Nephron progenitor cell (in vitro differentiated cells): ENCODE measurements at places on chromosomes 11 and 22.

- no peaks in the 10 kb centered on the region for H3K27me3 ChIP-seq
- no peak overlapping the region for H3K27ac ChIP-seq
- H3K4me3 ChIP-seq: no peak overlapping the region
- no peak for DNase-seq
- peaks cover 6% of the 10 kb centered on the region for H3K36me3 ChIP-seq
- H3K4me1 ChIP-seq: peaks cover 34% of the 10 kb centered on the region
Measured at GRCh38 chr11:116111546-116111945, 607.3 kb upstream of the CADM1 start.

- H3K4me1 ChIP-seq: peaks cover 3% of the 10 kb centered on the region
- peaks cover 5% of the 10 kb centered on the region for H3K36me3 ChIP-seq
- no peaks in the 10 kb centered on the region for H3K27me3 ChIP-seq
- H3K27ac ChIP-seq: no peak overlapping the region
- H3K4me3 ChIP-seq: no peak overlapping the region
Measured at GRCh38 chr11:4063348-4063747, 31.3 kb upstream of the RRM1 start.

DNA sequence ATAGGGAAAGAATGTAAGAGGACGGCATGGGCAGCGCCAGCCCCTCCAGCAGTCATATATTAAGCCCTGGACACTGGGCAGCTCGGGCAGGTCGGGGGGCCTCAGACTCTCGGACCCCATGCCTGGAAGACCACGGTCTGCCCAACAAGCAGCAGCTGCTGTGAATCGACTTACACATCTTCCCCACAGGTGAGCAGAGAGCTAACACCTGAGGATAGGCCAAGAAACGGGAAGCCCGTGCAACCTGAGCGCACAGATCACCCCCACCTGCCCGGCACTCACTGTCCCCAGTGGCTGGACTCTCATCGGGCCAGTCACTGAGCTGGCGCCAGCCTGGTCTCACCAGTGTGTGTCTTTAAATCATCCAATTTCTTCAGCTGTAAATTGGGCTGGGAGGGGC, 4.7 kb upstream of the TCF20 start:
- H3K27me3 ChIP-seq: peaks cover 52% of the 10 kb centered on the region
- no peak overlapping the region for H3K27ac ChIP-seq
- H3K4me3 ChIP-seq: no peak overlapping the region
- H3K36me3 ChIP-seq: no peaks in the 10 kb centered on the region
- no peak for DNase-seq

DNA sequence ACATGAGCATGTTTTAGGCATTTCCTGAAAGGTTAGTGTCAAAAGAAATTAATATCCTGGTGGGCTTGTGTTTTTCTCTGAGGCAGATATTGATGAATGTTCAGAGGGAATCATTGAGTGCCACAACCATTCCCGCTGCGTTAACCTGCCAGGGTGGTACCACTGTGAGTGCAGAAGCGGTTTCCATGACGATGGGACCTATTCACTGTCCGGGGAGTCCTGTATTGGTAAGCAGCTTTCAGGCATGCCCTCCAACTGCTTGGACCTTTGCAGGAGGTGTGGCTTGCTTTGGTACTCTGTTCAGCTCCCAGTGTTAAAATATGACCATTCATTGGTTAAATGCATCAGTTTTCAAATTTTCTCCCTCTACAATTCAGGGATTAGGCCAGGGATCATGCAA, 658.6 kb upstream of the ANO5 start:
- no peak for DNase-seq
- no peak overlapping the region for H3K27ac ChIP-seq
- H3K4me1 ChIP-seq: no peaks in the 10 kb centered on the region

DNA sequence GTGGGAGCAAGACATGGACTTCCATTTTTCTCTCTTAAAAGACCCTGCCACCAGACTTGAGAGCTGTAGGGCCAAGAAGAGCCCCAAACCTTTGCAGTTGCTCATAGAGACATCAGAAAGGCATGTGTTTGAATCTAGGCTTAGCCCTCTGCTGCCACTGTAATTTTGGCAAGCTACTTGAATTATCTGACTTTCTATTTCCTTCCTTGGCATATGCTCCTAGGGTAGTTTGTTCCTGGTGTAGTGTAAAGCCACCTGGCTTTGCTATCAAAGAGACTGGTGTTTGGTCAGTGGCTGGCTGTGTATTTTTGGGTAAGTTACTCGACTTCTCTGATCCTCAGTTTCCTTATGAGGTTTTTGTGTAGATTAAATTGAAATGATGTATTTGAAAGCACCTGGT, 252.1 kb upstream of the CCDC90B start:
- no peak overlapping the region for H3K4me3 ChIP-seq
- H3K36me3 ChIP-seq: no peaks in the 10 kb centered on the region
- no peak overlapping the region for H3K27ac ChIP-seq
- no peaks in the 10 kb centered on the region for H3K27me3 ChIP-seq
- no peaks in the 10 kb centered on the region for H3K4me1 ChIP-seq

DNA sequence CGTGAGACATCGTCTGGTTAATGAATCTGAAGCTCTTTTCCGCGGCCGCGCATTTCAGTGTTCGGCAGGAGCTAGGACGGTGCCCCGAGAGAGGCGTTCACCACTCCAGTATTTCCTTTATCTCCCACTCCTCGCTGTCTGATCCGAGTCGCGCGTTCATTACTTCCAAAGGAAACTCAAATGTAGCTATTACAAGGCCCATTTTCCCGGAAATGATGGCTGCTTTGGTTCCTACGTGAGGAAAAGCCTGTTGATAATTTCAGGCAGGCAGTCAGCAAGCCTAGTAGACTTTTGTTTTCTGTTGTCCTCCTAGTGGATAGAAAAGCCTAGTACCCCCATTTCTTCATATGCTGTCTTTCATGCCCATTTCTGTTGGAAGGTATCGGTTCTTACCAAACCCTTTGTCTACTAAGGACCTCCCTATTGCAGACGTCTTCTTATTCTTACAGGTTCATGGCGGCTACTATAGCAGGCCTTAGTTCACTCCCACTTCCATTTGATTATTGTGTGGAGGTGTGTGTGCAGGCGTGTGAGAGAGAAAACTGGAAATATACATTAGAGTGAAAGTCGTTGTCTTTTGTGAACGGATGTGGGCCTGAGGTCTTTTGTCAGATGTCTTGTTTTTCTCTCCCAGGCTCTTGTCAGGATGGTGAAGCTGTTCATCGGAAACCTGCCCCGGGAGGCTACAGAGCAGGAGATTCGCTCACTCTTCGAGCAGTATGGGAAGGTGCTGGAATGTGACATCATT, 737 bp downstream of the RBM4 start:
- peaks cover 74% of the 10 kb centered on the region for H3K36me3 ChIP-seq
- peak overlapping the region; percentile 93 for H3K4me3 ChIP-seq
- H3K27ac ChIP-seq: peak overlapping the region; percentile 100
- H3K27me3 ChIP-seq: peaks cover 3% of the 10 kb centered on the region
- DNase-seq: no peak

GRCh38 chr22:20833225-20833665, 25.4 kb downstream of the PI4KA start:
- no peak overlapping the region for H3K27ac ChIP-seq
- DNase-seq: no peak
- H3K27me3 ChIP-seq: no peaks in the 10 kb centered on the region
- H3K4me1 ChIP-seq: no peaks in the 10 kb centered on the region
- H3K36me3 ChIP-seq: peaks cover 54% of the 10 kb centered on the region
- H3K4me3 ChIP-seq: no peak overlapping the region

GRCh38 chr11:123694551-123694950, 40.1 kb upstream of the SCN3B start:
- peaks cover 19% of the 10 kb centered on the region for H3K27me3 ChIP-seq
- H3K4me1 ChIP-seq: peaks cover 4% of the 10 kb centered on the region
- H3K36me3 ChIP-seq: no peaks in the 10 kb centered on the region
- H3K27ac ChIP-seq: no peak overlapping the region

DNA sequence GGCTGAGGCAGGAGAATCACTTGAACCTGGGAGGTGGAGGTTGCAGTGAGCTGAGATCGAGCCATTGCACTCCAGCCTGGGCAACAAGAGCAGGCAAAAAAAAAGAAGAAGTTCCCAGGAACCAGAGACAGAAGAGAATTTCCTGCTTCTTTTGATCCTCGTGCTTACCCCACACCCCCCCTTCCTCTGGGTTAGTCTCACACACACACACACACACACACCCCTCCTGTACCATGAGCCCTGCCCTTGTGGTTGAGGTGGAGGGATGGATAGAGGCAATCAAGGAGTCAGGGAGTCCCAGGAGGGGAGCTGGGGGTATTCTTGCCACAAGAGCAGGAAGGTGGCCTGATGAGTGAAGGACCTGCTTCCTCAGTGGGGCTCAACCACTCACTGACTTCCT, 4.1 kb upstream of the UBE2L6 start:
- H3K4me3 ChIP-seq: no peak overlapping the region
- H3K27me3 ChIP-seq: peaks cover 4% of the 10 kb centered on the region
- peaks cover 50% of the 10 kb centered on the region for H3K4me1 ChIP-seq
- no peaks in the 10 kb centered on the region for H3K36me3 ChIP-seq
- H3K27ac ChIP-seq: peak overlapping the region; percentile 75
- DNase-seq: no peak

GRCh38 chr11:10309163-10310093, 4.6 kb downstream of the ADM start:
- peaks cover 4% of the 10 kb centered on the region for H3K36me3 ChIP-seq
- no peak overlapping the region for H3K4me3 ChIP-seq
- H3K27ac ChIP-seq: no peak overlapping the region
- peaks cover 58% of the 10 kb centered on the region for H3K27me3 ChIP-seq

DNA sequence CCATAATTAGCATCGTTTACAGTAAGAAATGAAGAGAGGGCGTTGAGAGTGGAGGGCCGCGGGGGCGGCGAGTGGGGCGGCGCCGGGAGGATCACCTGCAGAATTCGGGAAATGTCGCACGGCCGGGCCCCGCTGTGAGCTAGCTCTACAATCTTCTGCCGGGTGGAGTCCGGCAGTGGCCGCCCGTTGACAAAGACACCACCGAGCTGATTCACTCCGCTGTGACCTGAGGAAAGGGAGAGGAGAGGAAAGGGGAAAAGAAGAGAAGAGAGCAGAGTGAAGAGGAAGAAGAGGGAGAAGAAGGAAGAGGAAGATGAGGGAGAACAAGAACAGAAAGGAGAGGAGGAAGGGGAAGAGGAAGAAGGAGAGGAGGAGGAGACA, 8.5 kb downstream of the PAX6 start:
- no peak overlapping the region for H3K27ac ChIP-seq
- no peaks in the 10 kb centered on the region for H3K27me3 ChIP-seq
- H3K4me3 ChIP-seq: no peak overlapping the region
- peak; percentile 23 for DNase-seq
